ENCODE measurements at places on chromosomes 5 and 9. TPM values are rescaled to one million over a fixed set of nuclear protein-coding genes. Genes with fewer than 3 reads are reported as not detected.

The UQCRQ gene
- total RNA-seq, result 62.5 TPM

The PCDHAC1 gene
- under 0.01 TPM for total RNA-seq

The ACOT12 gene
- 76.4 TPM for total RNA-seq

The FOXD4L4 gene
- 0.05 TPM for total RNA-seq

The PRSS3 gene
- 0.25 TPM for total RNA-seq

The PRRX2 gene
- not detected for total RNA-seq

The MAPKAP1 gene
- 55.9 TPM for total RNA-seq

The SCGB3A1 gene
- not detected for total RNA-seq

The SLC6A18 gene
- total RNA-seq, result not detected
